Thyroid gland (tissue), 4 donors: ENCODE measurements at places on chromosomes 13 and 19.

DNA sequence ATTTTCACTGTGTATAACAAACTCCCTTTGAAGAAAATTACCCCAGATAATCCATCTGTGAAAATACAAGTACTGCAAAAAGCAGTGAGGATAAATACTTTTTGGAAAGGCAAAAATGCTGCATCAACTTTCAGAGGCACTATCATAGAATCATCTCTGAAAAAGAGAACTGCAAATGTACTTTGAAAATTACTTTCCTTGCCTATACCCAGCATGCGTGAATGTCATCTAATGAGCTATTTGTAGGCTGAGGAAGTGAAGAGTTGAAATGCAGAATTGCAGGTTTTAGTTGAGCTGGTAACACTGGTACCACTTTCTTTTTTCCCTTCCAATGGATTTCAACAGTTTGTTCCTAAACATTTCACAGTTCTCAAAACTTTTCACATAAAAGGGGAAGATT is 196.7 kb downstream of the TBC1D4 start:
- no peak for DNase-seq

DNA sequence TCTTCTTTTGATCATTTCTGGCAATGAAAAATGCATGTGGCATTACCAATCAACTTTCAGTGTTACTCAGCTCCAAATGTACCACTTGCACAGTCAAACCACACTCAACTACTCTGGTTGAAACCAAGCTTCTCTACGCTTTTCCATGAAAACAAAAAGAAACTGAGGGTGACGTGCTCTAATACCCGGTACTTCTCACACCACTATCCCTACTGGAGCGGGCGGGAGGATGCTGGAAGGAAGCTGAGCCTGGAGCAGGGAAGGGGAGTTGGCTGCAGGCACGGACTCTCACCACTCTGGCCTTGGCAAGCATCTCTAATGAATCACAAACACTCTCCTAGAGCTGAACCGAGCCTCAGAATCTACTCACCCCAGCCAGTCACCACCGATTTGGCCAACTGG is 48.2 kb downstream of the STK24 start:
- DNase-seq: peak; percentile 35

DNA sequence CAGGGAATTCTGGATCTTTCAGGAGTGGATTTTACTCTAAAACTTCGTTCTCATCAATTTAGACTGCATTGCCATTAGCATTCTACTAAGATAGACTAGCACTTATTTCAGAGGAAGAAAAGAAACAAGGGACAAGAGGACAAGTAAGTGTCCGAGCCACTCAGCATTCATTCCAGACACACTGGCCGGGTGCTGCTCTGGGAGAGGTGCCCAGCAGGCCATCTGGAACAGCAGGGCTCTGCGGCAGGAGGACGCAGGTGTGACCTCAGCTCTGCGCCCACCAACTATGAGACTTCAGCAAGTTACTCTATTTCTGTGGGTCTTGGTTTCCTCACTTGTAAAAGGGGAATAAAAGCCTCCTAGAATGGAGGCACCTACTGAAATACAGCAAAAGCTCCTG is 4.2 kb downstream of the EPS15L1 start:
- DNase-seq: peak; percentile 86

DNA sequence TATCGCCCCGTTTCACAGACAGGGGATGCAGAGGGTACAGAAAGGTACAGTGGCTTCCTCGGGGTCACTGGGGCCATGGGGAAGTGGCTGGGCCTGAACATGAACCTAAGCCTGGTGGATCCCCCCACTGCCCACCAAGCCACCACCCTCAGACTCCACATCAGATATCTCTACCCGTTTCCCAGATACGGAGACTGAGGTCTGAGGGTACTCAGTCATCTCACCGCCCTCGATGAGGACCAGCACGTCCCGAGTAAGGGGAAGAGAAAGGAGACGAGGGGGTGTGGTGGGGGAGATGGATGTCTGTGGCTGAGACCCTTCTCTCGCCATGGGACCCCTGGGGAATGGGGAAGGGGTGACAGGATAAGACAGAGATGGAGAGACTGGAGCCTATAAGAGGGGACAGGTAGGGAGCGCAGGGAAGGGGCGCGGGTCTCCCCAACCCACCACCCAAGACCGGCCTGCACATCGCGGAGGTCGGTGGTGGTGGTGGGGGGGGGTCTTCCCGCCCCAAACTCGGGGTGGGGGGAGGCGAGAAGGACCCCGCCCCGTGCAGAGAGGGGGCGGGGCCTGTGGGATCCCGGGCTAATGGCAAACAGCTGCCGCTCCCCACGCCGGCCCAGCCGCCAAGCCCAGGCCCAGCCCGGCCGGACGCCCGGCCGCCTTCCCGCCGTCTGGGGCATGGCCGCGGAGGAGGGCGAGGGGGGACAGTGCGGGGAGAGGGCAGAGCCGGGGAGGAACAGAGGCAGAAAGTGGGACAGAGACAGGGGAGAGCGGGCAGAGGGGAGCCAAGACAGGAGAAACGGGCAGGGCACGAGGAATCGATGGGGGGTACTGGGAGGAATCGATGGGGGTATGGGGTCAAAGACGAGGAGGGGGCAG is 698 bp downstream of the KANK2 start:
- peak; percentile 42 for DNase-seq

- DNase-seq: no peak
These were observed 74.5 kb downstream of the CYSLTR2 start for GRCh38 chr13:48728226-48728625.

GRCh38 chr19:47446534-47447469 is 24.9 kb downstream of the SLC8A2 start:
- DNase-seq: no peak

DNA sequence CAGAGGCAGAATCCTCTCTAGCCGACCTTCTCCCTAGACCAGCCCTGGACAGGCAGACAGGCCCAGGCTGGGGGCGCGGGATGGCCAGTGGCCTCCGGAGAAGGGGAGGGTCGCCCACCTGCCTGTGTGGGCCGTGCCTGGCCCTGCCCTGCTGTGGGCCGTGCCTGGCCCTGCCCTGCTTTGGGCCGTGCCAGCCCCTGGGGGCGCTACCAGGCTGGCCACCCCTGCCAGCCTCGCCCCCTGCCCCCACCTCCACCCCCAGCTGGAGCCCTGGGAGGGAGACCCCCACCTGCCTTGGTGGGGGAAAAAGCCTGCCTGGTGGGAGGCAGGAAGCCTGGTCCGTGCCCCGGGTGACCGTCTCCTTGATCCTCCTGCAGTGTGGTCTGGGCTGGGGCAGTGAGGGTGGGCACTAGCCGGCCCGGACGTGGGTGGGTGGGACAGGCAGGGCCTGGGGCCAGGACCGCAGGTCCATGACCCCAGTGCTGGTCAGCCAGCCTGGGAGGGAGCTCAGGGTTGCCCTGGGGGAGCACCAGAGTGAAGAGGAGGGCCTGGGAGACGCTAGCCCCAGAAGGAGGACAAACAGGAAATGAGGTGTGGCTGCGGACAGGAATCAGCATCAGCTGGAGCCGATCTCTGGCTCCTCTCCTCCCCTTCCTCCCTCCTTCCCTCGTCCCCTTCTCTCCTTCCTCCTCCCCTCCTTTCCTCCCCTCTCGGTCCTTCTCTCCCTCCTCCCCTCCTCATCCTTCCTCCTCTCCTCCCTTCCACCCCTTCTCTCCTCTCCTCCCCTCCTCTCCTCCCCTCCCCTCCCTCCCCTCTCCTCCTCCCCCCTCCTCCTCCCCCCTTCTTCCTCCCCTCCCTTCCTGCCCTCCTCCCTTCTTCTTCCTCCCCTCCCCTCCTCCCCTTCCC is 5.1 kb upstream of the MKNK2 start:
- peak; percentile 43 for DNase-seq

GRCh38 chr19:14059093-14059480 is 2.8 kb downstream of the PALM3 start:
- DNase-seq: no peak

DNA sequence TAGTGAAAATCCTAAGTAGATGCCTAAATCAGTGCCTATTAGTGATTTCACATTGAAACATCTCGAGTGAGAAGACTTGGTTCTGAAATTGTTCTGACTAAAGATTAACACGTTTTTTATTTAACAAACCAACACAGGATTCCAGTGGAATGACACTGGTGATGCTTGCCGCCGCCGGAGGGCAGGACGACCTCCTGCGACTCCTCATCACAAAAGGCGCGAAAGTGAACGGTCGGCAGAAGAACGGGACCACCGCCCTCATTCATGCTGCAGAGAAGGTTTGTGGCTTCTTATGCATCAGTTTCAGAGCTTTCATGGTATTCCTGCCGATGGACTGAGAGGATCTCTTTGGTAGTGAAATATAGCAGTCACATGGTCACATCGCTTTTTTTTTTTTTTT is 28.1 kb downstream of the MPHOSPH8 start:
- no peak for DNase-seq

DNA sequence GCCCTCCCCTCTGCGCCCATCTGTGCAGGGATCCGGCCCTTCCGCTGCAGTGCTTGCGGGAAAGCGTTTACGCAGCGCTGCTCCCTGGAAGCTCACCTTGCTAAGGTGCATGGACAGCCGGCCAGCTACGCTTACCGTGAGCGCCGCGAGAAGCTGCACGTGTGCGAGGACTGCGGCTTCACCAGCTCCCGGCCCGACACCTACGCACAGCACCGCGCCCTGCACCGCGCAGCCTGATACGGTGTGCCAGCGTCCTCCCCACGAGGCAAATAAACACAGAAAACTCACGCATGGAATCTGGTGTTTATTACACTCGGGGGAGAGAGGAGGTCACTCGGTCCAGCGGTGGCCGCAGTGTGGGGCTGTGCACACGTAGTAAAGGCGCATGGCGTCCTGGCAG is 1.2 kb downstream of the POLR2I start:
- DNase-seq: no peak

- DNase-seq: no peak
These were observed 24.3 kb upstream of the INTS6 start for GRCh38 chr13:51477149-51477548.

- DNase-seq: peak; percentile 62
These were observed 48.6 kb upstream of the GTF3A start for GRCh38 chr13:27375686-27376326.

- no peak for DNase-seq
These were observed 36.4 kb upstream of the CALM3 start for GRCh38 chr19:46564701-46565100.

DNA sequence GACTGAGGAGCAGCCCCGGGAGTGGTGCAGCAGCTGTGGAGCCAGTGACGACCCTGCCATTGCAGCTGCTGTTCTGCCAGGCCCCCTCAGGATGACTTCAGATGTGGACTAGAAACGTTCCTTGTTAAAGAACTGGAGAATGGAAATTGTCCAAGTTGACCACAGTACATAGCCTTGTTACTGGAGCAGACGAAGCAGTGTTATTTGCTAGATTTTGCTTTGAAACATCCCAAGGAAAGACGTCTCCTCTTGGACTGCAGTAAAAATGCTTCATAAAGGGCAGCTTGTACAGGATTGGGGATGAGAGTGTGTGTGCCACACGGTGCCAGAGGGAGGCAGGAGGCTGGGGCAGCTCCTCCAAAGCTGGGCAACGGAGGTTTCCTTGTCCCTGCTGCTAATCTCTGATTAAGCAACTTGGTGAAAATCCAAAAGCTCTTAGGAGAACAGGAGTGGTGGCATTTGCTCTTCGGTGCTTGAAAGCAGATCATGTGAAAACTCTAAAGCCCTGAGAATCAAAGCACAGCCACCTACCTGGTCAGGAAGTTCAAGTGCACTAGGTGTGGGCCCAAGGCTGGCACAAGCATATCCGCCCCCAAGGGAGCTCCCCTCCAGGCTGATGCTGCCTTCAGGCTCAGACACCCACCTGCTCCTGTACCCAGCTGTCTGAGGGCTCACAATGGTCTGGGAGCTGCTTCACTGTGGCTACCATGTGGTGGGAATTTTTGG is 34.5 kb downstream of the SHISA2 start:
- DNase-seq: peak; percentile 63

- DNase-seq: no peak
These were observed 12.8 kb downstream of the MOB3A start for GRCh38 chr19:2083174-2083854.

DNA sequence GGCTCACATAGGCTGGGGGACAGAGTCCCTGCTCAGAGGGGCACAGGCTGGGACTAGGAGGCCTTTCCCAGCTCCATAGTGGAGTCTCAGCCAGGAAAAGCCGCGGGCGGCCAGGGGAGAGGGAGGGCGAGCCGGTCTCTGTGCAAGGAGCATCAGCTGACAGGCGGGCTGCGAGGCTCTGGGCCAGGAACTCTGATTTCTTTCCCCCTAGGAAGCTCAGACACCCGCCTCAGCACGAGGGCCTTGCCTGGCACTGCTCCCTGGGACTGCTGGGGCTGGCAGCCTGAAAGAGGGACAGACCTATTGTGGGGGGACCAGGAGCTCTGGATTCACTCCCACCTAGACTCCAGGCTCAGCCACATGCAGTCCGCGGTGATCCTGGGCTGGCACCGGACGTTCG is 2.2 kb upstream of the PLK5 start:
- DNase-seq: no peak

DNA sequence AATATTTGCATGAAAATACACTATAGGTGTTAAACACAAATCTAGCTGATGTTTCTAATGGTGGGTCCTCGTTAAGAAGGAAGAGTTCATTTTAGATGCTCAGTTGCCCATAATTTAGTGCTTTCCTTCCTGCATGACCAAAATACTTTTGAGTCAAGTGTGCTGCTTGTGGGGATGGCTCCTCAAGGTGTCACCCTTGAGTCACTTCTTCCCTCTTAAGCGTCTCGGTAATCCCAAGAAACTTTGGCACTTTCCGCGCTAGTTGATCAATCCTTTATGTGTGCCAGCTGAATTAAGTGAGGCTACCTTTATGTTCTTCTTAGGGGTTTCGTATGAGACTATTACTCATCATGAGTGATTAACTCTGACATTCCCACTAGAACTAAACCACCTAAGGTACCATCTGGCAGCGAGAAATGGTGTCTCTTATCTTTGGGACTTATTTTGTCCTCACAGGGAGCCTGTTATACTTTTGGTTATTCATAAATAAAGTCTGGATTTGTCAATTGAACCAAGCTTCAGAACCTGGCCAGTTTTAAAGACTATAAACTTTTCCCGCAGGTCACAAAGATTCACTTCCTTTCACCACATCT is 106.8 kb downstream of the NHLRC3 start:
- peak; percentile 47 for DNase-seq

GRCh38 chr13:109780845-109781383 is 5.5 kb downstream of the IRS2 start:
- DNase-seq: no peak

- DNase-seq: no peak
These were observed 22.4 kb upstream of the EBI3 start for GRCh38 chr19:4206818-4207484.

- DNase-seq: no peak
These were observed 31.1 kb downstream of the RB1 start for GRCh38 chr13:48334534-48335127.

DNA sequence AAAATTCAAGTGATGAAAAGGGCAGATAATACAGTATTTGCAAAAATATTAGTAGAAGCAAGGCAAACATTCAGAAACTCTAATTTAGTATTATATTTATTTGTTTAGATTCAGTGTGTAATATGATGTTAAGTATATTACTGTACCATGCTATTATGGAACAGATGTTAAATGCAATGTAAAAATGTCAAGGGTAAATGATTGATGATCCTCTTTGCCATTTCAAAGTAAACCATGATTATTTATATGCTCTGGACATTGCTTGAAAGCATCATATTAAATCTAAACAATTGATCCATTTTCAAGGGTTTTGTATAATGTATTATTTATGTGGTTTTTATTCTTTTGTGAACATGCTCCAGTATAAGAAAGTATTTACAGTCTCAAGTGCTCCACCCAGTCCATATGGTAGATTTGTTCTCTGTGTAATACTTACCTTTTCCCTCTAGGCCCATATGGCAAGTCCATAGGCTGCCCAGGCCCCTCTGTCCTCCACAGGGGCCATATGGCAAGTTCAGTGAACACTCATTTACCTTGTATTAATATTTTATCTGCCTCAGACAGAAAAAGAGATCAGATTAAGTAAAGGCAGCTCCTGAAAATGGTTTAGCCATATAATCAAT is 353.5 kb downstream of the DACH1 start:
- DNase-seq: no peak

- no peak for DNase-seq
These were observed 381.3 kb downstream of the ENOX1 start for GRCh38 chr13:43405457-43405856.
